ENCODE measurements at places on chromosomes 7 and 10.

GRCh38 chr10:71419750-71420149 lies 23.0 kb downstream of the CDH23 start:
- no peak for DNase-seq

DNA sequence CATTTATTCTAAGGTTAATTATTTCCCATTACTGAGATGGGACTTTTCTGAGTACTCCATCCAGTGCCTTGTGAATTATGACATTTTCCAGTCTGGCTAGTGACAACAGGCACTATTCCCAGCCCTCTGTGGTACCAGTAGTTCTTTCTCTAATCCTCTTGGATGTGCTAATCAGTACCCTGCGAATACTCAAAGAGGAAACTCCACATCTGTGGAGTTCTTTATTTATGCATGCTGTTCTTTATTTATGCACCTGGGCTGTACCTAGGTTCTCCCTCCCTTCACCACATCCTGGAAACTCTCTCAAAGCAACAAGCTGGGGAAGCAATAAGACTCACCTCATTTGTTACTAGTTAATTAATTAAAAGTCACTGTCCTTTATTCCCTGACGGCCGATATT lies 83.5 kb downstream of the TSPAN12 start:
- DNase-seq, result no peak

GRCh38 chr10:124989526-124989925 lies 47.6 kb downstream of the ZRANB1 start:
- no peak for DNase-seq

GRCh38 chr7:89926701-89927100 lies 227.6 kb upstream of the STEAP1 start:
- DNase-seq, result no peak

DNA sequence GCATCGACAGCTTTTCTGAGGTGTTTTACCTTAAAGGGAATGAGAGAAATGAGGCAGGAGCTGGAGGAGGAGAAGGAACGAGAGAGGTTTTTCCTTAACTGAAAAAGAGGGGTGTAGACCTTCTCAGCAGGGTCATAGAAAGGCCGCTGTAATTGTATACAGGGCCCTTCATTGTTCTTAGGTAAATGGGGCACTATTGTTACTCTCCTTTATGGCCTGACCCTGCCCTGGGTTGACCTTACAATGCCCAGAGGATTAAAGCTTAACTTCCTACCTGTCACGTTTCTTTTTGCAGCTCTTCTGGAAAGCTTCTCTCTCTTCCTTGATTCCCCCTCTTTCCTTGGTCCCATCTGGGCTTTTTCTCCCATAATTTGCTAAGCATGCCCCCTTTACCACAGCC lies 13.7 kb upstream of the PDLIM1 start:
- DNase-seq, result no peak

- DNase-seq, result no peak
Measured at GRCh38 chr10:101558671-101559595, 29.1 kb downstream of the POLL start.

- no peak for DNase-seq
Measured at GRCh38 chr7:102994567-102994966, 80.0 kb downstream of the FBXL13 start.

DNA sequence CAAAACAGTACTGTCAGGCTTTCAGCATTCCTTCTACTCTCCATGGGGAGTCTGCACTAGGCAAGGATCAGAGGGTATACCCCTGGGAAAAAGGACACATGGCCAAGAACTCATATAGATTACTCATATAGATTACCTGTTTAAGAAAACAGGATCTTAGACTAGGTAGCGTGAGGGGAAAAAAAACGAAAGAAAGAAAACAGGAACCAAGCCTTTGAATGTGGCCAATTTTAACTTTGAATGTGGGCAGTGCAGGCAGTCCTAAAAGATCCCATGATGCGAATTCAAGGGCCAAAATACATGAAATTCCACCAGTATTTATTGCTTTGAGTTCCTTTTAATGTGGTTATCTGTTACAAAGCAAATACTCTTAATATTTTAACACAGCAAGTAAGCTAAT lies 108.6 kb upstream of the TAC1 start:
- DNase-seq, result no peak

- DNase-seq, result no peak
Measured at GRCh38 chr7:74467876-74468275, 14.2 kb downstream of the GTF2IRD1 start.

DNA sequence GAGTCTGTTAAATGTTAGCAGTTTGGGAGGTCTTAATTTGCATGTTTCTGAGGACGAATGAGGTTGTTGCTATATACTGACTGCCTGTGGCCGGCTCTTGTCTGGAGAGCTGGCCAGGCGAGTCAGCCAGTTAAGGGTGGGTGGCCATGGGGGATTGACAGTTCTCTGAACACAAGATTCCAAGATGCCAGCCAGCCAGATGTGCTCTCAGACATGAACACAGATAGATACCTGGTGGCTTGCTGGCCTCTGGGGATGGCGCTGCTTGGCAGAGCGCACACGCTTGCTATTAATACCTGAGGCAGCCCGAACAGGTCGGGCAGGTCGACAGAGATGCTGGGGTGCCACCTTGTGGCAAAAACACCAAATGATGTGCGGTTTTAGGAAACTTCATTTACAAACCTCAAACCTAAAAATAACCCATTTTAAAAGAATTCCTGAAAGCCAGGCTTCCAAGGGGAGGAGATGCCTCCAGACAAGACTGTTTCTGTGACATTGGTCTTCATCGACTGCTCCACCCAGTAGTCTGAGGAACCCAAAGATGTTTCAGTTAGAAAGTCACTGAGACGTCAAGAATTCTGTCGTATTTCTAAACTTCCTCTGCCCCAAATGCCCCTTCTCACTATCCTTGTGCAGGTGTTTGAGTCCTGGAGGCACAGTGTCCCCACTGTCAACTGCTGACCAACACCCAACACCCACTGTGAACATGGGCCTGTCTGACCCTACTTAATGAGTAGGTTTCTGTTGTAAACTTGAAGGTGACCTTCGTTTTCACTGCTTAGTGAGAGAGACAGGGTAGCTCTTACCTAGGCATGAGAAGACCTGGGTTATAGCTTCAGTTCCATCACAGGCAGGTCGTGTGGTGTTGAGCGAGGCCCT lies 123.4 kb downstream of the NT5C2 start:
- DNase-seq, result peak; percentile 73

GRCh38 chr7:94656925-94657731 lies 1.2 kb upstream of the SGCE start:
- peak; percentile 4 for DNase-seq

DNA sequence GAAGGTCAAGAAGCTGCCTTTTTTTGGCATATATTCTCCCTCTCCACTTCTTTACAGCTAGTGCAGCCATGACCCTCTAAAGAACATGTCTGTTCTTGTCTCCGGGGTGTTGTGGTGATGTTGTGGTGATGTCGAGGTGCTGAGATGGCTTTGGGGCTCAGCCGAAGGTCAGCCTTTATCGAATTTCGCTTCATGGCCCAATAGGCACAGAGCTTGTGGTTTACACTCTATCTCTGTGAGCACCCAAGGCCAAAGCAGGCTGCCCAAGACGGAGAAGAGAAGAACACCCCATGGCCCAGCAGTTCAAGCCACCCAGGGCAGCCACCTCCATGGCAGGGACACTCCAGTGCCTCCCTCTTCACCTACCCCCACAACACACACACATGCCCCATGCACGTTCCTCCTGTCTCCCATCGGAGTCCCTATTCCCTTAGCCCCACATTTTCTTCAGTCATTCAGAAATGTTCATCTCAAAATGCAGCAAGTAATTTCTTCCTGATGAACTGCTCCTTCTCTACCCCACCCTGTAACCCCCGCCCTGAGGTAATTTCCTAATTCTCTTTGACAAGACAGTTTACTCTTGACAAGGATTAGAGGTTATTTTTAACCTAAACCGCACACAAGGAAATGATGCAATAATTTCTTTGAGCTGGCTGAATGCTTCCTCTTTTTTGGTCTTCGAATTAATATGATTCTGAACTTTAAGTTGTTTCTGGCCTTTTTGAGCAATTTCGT lies 18.6 kb upstream of the ADRB1 start:
- DNase-seq, result no peak

- DNase-seq, result no peak
Measured at GRCh38 chr7:31744294-31744874, 57.4 kb downstream of the PPP1R17 start.

GRCh38 chr10:25393621-25394020 lies 218.8 kb downstream of the GPR158 start:
- DNase-seq, result no peak

GRCh38 chr7:157973971-157974677 lies 613.5 kb downstream of the PTPRN2 start:
- DNase-seq, result no peak

DNA sequence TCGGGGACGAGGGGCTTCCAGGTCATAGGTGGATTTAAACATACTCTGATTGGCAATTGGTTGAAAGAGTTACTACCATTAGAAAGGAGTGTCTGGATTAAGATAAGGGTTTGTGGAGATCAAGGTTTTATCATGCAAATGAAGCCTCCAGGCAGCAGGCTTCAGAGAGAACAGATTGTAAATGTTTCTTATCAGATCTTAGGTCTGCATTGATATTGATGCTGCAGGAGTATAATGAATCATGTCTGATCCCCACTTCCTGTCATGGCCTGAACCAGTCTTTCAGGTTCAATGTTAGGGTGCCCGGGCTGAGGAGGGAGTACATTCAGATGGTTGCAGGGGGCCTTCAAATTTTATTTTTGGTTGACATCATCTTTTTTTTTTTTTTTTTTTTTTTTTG lies 51.4 kb downstream of the SH3PXD2A start:
- DNase-seq, result no peak

- no peak for DNase-seq
Measured at GRCh38 chr10:119517235-119518141, 25.0 kb downstream of the RGS10 start.

- no peak for DNase-seq
Measured at GRCh38 chr7:70569335-70569819, 562.6 kb upstream of the GALNT17 start.

GRCh38 chr7:587767-588166 lies 68.1 kb upstream of the PDGFA start:
- no peak for DNase-seq

DNA sequence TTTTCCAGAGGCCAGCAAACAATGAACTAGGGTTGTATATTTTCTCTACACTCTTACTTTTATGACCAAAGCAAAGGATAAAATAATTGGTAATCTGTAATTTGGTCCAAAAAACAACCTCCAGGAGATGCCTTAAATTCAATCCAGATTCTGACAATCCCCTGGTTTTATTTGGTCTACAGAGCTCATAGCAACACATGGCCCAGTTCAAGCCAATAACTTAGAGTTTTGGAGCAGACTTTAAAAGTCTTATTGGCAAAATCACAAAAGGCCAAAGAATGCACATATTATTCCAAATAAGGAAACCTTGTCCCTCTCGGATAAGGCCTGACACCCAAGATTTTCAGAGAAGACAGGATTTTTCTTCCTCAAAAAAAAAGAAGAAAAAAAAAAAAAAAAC lies 51.9 kb downstream of the SORBS1 start:
- DNase-seq, result no peak

DNA sequence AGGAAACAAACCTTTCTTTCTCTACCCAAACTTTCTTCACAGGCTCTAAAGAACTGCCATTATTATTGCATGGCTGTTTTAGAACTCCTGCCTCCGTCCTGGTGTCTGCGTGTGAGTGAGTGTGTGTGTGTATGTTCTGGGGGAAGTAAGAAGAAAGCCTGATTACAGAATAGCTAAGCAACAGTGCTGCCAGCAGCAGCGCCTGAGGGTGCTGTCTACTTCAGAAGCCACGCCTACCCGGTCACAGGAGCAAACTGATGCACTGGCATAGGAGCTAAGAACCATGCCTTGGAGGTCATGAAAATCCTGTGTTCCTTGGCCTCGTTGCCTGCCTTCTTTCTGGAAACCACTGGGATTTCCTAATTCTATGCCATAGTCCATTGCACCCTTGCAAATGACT lies 25.2 kb downstream of the LIPK start:
- DNase-seq, result no peak

GRCh38 chr7:104093127-104093526 lies 103.7 kb upstream of the RELN start:
- DNase-seq, result no peak

GRCh38 chr10:17003151-17003550 lies 126.5 kb downstream of the CUBN start:
- DNase-seq, result peak; percentile 65

GRCh38 chr10:72056113-72056512 lies 32.2 kb downstream of the SPOCK2 start:
- DNase-seq, result no peak

GRCh38 chr7:95737828-95738505 lies 34.4 kb upstream of the DYNC1I1 start:
- no peak for DNase-seq

DNA sequence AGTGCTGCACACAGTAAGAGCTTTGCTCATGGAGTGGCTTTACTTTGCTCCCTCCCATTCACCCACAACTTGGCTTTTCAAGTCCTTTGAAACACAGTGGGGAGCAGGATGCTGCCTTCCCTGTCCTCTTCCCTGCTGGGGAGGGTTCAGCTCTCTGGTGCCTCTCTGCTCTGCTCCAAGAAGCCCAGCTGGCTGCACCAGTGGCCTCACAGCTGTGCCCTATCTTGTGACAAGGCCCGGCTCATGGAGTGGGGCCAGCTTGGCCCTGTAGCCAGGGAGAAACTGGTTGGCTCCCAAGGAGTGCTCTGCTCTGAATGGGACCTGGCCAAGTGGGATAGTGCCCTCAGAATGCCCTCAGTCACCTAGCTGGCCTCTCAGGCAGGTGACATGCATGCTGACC lies 212.3 kb upstream of the ZMIZ1 start:
- no peak for DNase-seq

- no peak for DNase-seq
Measured at GRCh38 chr7:42494736-42495135, 257.7 kb upstream of the GLI3 start.

DNA sequence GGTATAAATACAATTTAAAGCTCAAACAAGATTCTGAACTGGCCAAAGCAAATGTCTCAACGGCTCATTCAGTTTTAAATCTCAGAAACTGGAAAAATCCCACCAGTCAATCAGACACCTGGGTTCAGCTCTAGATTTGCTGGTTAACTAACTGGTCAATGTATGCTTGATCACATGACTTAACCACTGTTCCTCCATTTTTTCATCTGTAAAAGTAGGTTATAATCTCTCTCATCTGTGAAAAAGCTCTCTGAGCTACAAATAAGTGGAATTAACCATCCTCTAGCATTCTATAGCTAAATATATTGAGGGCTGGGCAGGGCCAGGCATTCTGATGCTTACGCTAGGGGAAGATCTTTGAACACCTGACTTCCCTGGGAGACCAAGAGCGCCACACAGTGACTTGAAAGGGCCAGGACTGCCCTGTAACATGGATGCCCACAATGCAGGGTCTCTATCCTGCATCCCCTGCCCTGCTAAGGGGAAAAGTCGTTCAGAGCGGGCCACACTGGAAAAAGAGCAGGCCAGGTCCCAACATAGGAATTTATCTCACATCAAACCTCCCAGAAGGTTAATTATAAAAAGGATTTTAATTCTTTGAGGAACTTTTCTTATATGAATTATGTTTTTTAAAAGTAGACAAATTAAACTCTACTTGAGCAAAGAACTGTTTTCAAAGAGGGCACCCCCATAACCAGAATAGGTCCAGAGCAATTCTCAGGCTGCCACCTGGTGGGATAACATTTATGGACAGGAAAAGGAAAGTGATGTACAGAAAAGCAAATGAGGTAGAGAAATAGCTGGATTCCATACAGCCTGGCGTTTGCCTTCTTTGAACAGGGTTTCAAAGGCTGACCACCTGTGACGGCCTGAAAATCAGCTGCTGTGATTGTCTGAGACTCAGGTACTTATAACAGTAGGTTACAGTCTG lies 1.8 kb downstream of the RP9 start:
- DNase-seq, result no peak

GRCh38 chr7:142391191-142391992 lies 133.5 kb upstream of the PRSS58 start:
- DNase-seq, result peak; percentile 25

GRCh38 chr7:46032353-46032752 lies 111.3 kb upstream of the IGFBP3 start:
- DNase-seq, result no peak
